Activated naive CD8-positive, alpha-beta T cell treated with anti-CD3 and anti-CD28 coated beads, Interleukin-2, amount 50 U/mL, for 16 hours (primary cell): ENCODE measurements at places on chromosomes 7 and 10.
A peak's percentile ranks its signal among the peaks of the same experiment; 100 is the strongest.

DNA sequence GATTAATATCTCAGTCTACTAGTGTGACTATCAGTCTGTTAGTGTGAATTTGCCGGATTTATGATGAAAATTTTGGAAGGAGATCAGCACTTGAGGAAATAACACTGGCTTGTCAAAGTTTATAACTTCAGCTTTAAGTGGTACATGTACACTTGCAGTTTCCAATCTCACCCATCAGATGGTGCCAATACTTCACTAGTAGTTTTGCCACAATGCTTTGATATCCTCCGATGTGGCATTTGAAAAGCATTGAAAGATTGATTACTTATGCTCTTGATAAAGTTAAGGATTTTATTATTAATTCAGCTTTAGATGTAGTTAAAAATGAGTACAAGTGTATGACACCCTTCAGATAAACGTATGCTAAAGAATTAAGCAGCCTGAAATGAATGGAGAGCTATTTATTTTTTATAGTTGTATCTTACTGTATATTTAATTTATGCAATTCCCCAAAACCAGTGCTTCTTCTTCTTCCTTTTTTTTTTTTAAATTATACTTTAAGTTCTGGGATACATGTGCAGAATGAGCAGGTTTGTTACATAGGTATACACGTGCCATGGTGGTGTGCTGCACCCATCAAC is 98.2 kb downstream of the ANLN start:
- DNase-seq: no peak

- no peak for DNase-seq
These were observed 141.7 kb upstream of the CCDC6 start for GRCh38 chr10:60048091-60048501.

DNA sequence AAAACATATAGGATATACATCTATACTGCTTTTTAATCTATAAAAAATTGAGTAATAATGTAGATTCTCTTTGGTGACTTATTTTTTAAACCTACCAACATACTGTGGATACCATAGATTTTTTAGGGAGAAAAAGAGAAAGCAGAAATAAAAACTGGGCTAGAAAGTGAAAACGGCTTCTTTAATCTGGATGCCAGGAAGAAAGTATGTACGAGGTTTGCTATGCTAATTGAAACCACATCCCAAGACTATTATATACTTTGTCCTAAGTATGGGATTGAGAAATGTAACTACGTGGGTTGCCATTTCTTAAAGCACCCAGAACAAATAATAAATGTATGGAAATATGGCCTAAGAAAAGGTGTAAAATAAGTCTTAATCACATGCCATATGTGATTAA is 129.0 kb upstream of the NFE2L3 start:
- no peak for DNase-seq

DNA sequence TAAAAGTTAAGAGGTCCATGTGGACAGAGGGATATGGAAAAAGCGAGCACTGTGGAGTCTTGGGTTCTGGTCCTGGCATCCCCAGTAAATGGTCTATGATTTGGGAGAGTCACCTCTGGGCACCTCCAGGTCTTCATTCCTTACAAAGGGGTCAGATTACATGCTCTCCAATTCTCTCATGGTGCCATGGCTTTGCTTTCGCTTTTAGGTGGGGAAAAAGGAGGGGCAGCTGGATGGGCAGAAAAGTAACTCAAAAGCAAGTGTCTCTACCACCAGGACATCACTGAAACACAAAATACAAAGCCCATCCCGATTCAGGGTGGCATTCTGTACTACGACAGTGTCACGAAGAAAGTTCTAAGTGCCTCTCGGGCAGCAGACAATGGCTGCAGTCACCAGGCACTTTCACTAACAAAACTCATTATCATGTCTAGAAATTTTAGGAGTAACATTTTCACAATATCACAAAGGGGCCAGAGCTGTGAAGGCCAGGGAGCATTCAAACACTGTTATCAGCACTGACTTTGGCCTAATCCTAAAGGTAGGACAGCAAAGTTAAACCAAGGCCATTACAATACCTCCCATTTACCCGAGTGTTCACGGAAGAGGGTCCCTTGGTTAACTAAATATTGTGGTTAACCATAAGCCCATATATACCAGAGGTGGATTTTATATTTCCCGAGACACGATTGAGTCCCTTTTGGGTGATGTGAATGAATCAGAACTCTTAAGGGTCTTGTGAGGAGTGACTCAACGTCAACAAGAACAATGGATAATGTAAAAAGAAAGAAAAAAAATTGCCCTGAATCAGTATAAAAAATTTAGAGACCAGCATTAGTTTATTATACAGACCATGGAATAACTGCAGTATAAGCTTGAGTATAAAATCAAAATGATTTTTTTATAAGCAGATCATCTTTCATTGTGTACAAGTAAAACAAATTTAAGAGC is 2.5 kb downstream of the PSAP start:
- no peak for DNase-seq

- no peak for DNase-seq
These were observed 113.4 kb downstream of the PLPP4 start for GRCh38 chr10:120570418-120570817.

GRCh38 chr7:112997831-112998230 is 88.8 kb downstream of the GPR85 start:
- no peak for DNase-seq

GRCh38 chr7:115582956-115583355 is 447.6 kb downstream of the TFEC start:
- no peak for DNase-seq

DNA sequence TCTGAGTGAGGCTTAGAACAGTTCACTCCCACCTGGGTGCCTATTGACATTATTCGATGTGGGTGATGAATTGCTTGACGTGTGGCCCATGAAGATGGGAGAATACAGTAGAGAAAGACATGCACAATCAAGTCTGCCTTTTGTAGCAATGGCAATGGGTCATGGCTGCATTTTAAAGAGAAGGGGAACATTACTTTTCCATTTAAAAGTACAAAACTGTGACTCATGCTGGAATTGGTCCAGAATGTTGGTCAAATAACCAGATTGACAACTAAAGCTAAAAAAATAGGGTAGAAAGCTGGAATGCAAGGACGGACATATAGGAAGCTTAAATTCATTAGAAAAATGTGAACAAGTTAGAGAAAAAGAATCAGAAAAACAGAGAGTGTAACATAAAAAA is 104.1 kb upstream of the SLC25A13 start:
- DNase-seq: no peak

GRCh38 chr7:82615527-82615926 is 171.9 kb upstream of the CACNA2D1 start:
- DNase-seq: no peak

GRCh38 chr7:137820677-137821420 is 25.9 kb downstream of the DGKI start:
- no peak for DNase-seq

DNA sequence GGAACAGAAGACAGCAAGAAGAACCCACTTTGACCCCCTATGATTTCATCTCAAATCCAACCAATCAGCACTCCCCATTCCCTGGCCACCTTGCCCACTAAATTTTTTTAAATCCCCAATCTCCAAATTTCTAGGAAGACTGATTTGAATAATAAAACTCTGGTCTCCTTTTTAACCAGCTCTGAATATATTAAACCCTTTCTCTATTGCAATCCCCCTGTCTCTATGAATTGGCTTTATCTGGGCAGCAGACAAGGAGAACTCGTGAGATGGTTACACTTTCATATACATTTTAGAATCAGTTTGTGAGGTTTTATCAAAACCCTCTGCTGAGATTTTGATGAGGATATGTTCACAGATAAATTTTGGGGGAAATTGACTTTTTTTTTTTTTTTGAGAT is 90.3 kb upstream of the TRIM24 start:
- DNase-seq: no peak

- no peak for DNase-seq
These were observed 34.5 kb downstream of the LAMB1 start for GRCh38 chr7:107968449-107968848.

DNA sequence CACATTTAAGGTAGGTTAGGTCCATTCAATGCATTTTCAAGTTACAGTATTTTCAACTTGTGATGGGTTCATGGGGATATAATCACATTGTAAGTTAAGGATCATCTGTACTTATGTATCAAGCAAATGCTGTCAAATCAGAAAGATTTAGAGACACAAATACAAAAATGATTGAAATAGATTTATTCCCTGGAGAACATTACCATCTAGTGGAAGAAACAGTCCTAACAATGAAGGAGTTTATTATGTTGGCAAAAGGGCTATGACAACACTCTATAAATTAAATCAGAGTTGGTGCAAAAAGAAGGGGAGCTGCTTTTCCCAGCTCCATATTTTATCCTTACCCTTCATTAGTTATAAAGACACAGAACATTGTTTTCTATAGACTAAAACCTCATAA is 69.0 kb downstream of the PRSS58 start:
- no peak for DNase-seq

GRCh38 chr7:44512736-44513135 is 22.3 kb upstream of the NUDCD3 start:
- DNase-seq: no peak

DNA sequence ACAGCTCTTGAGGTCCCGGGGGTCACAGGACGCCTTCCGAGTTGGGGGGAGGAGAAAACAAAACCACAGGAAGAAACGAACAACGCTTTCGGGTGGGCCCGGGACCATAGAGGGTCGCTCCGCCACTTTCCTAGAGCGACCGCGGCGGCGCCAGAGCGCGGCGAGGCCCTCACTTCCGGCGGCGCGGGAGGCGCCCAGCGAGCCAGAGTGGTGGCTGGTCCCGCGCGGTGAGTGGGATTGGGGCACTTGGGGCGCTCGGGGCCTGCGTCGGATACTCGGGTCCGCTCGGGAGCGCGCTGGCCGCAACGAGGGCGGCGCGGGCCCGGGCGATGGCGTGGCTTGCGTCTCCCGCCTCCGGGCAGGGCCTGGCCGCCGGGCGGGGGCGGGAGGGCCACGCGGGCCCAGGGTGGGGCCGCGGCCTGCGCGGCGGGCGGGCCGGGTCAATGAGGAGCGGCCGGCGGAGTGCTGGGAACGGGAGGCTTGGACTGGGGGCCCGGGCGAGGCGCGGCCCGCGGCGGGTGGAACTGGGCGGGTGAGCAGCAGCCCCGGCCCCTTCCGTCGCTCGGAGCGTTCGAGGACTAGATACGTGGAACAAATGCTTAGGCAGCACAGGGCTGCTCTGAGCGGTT is at the start of gene ZNF22:
ZNF22 (plus strand) TSS at position 172 of the 629 bp plus-strand sequence. CDS start 2,446 bp downstream, outside the sequence.
- DNase-seq: peak; percentile 55

GRCh38 chr7:30474893-30475292 is 3.7 kb downstream of the NOD1 start:
- no peak for DNase-seq

- no peak for DNase-seq
These were observed 123.9 kb downstream of the LRRC4 start for GRCh38 chr7:127907110-127908040.

GRCh38 chr10:26881600-26882331 is 21.0 kb upstream of the ABI1 start:
- no peak for DNase-seq

GRCh38 chr7:101947899-101948298 is 130.5 kb downstream of the CUX1 start:
- no peak for DNase-seq

GRCh38 chr10:99344715-99345114 is 15.6 kb downstream of the CNNM1 start:
- DNase-seq: no peak

- DNase-seq: peak; percentile 29
These were observed 104.5 kb upstream of the ZPBP start for GRCh38 chr7:50197549-50197948.

- DNase-seq: no peak
These were observed 3.0 kb upstream of the MCM10 start for GRCh38 chr10:13158401-13158800.

GRCh38 chr10:60139290-60139689 is 232.9 kb upstream of the CCDC6 start:
- no peak for DNase-seq

- DNase-seq: no peak
These were observed at the start of gene AZGP1 for GRCh38 chr7:99975782-99976521. AZGP1 (minus strand) TSS chr7:99976031; CDS start chr7:99976020, 11 bp downstream.

GRCh38 chr10:2885288-2886278 is 181.8 kb upstream of the PFKP start:
- DNase-seq: no peak

- DNase-seq: no peak
These were observed 7.0 kb downstream of the MXI1 start for GRCh38 chr10:110214371-110214826.

DNA sequence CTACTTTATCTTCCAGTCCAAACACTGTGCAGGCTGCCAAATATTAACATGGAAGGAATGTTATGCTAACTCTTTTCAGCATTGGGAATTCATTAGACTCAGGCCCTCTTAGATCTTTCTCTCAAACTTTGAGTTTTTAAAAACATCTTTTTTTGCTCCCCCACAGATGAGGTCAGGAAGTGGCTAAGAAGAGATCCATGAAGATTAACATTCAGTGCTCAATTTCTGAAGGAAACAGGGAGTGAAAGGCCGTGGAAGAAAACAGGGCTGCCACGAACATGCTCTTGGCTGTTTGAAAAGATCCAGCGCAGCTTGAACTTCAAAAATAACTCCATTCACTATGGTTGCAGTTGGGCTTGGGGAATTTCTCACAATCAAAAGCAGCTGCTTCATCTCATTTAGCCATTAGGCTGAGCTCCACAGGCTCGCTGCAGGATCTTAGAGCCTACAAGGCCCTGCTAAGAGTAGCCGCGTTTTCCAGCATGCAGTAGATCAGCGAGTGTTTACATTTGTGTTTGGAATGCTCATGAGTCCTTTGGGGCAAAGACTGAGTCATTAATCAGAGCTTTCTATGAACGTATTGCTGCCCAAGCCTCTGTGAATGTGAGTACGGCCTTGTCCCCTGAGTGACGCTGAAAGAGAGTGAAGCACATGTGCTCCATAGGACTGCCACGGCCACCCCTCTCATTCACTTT is 41.2 kb upstream of the TNS3 start:
- DNase-seq: no peak

- DNase-seq: no peak
These were observed 16.4 kb upstream of the PDZD8 start for GRCh38 chr10:117391436-117392205.

DNA sequence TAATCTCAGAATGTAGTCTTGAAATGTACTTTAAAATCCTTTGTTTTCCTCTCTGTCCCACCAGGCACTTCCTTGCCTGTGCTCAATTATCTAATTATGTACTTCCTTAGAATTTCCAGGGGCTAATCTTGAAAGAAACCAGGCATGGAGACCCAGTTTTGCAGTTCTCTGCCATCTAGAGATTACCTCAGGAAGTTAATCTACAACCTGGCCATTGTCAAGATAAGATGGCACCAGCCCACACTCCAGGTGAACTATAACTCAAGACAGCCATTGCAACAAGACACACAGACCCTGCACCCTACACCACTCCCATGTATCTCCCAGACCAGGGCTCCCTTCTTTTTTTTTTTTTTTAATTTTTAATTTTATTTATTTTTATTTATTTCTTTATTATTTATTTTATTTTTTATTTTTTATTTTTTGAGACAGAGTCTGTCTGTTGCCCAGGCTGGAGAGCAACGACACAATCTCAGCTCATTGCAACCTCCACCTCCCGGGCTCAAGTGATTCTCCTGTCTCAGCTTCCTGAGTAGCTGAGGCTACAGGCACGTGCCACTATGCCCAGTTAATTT is 85.9 kb upstream of the TRIM24 start:
- DNase-seq: no peak

GRCh38 chr7:80764132-80764531 is 125.7 kb downstream of the CD36 start:
- DNase-seq: no peak

GRCh38 chr7:50217821-50218281 is 86.7 kb upstream of the IKZF1 start:
- DNase-seq: no peak

GRCh38 chr7:82244947-82245517 is 198.5 kb downstream of the CACNA2D1 start:
- DNase-seq: no peak
